Kidney tubule cell (primary cell): ENCODE measurements at places on chromosomes 3 and 15.

GRCh38 chr3:157135671-157136396 is 24.1 kb downstream of the CCNL1 start:
- DNase-seq = peak; percentile 89

GRCh38 chr3:124707656-124708062 is 22.6 kb upstream of the UMPS start:
- DNase-seq = peak; percentile 32

DNA sequence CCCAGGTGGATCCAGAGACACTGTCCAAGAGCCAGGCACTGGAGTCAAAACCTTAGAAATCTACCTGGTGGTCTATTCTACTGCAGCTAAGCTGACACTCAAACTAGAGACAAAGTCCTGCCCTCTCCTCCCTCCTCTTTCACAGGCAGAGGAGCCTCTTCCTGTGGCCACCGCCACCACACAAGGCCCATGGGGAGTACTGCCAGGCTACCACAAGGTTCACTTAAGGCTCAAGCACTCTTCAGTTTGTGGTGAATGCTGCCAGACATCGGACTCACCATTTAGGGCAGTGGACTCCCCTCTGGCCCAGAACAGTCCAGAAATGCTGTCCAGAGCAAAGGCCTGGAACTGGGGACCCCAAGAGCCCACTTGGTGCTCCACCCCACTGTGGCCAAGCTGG is 160.9 kb downstream of the ADAMTS17 start:
- no peak for DNase-seq

DNA sequence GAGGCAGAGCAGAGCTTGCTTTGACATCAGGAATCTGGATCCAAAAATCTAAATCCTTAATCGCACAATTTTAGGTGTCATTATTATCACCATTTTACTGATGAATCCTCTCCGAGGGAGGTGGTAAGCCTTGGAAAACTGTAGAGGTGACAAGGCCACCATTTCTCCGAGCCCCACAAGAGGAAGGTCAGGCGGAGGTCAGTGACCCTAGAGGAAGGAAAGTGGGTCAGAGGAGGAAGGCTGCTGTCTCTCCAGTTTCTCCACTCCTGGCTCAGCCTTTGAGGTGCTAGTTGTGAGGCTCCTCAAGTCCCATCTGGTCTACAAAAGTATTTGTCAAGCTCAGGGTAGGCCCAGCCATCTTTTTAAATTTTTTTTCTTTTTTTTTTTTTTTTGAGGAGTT is 3.2 kb downstream of the DVL3 start:
- no peak for DNase-seq

GRCh38 chr3:154872074-154872473 is 208.0 kb upstream of the MME start:
- no peak for DNase-seq

DNA sequence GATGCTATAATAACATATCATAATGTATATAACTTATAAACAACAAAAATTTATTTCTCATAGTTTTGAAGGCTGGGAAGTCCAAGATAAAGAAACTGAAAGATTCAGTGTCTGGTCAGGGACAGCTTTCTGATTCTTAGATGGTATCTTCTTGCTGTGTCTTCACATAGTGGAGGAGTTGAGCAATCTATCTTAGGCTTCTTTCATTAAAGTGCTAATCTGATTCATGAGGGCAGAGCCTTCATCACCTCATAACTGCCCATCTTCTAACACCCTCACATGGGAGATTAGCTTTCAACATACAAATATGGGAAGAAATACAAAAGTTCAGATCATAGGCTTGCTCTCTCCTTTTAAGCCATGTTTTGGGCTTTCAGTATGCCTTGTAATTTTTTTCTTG is 774.8 kb upstream of the EPHA6 start:
- DNase-seq = no peak

GRCh38 chr3:139074565-139075115 is 29.9 kb upstream of the PRR23C start:
- no peak for DNase-seq

DNA sequence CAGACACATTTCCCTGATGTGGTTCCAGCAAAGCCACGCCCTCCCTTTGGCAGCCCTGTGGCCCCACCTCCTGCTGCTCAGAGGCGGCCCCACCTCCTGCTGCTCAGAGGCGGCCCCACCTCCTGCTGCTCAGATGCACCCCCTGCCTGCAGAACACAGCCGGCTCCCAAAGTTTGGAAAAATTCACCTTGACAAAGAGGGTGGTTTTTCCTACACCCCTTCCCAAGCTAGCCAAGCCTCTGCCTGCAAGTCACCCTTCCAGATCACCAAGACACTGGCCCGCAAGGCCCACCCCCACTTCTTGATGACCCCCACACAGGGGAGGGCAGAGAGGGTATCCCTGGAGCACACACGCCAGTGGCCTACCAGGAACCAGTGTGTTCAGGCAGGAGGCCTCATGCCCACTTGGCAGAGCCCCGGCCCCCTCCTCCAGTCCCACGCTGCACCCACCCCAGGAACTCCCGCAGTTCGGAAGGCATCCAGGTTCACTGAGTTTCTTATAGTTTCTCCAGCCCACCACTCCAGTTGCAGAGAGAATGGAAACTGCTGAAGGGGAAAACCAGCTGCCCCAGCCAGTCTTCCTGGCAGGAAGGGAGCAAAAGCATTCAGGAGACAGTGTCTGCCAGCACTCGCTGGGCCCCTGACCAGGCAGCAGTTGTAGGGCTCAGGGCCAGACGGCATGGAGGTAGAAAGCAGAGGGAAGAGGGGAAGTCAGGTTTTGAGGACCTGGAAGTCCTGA is 2.3 kb upstream of the HAPLN3 start:
- DNase-seq = peak; percentile 82

GRCh38 chr15:62412686-62413085 is 247.6 kb upstream of the C2CD4B start:
- DNase-seq = no peak

DNA sequence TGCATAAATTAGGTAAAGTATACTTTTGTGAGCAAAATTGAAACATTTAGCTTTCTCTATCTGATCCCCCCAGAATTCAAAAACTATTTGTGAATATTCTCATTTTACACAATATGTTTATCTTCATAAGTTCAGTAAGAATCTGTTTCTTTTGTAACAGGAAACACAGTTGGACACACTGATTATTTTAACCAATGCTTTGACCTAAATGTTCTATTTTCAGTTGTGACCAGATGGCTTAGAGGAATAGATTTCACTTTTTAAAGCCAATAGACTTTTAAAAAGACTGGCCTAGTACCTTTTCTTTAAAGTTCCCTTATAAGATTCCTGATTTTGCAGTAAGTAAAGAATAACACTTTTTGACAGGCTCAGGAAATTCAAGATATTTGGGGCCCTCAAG is 74.0 kb upstream of the STRIT1 start:
- no peak for DNase-seq

- no peak for DNase-seq
Observed at GRCh38 chr3:17551333-17551732, 191.1 kb downstream of the TBC1D5 start.

- no peak for DNase-seq
Observed at GRCh38 chr3:13772885-13773745, 106.8 kb downstream of the WNT7A start.

DNA sequence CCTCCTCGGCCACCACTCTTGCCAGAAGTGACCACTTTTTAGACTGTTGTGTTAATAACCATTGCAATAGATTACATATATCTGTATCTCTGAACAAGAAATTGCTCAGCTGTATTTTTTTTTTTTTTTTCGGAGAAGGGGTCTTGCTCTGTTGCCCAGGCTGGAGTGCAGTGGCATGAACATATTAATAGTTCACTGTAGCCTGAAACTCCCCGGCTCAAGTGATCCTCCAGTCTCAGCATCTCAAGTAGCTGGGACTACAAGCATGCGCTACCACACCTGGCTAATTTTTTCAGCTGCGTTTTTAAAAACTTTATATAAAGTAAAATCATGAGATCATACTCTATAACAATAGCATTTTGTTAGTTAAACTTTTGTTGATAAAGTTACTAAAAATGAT is 609.0 kb downstream of the ZNF385D start:
- no peak for DNase-seq

DNA sequence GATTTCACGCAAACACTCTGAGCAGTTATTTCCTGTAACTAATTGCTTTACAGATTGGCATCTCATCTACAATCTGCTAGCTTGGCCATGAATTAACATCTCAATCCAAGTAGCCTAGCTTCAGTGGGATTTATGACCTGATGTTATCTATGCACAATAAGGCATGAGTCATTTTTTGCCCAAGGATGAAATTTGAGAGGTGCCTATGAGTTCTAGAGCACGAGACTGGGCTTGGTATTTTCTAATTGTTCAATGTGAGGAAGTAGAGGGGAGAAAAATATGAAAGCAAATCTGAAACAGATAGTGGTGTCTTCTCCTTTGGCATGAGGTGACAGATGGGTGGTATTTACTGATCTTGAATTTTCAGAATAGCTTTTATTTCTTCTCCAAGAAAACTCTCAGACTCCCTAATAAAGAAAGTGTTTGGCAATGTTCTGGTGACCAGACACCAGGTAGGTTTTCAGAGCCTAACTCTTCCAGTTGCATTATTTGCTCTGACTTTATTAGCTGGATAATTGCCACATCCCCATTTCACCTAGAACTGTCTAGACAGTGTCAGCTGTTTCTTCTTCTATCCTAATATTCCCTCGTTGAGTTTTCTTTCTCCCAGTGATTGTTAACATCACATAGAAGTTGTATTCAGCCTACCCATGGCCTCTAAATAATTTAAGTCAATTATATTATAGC is 301.0 kb upstream of the UMPS start:
- DNase-seq = peak; percentile 38

DNA sequence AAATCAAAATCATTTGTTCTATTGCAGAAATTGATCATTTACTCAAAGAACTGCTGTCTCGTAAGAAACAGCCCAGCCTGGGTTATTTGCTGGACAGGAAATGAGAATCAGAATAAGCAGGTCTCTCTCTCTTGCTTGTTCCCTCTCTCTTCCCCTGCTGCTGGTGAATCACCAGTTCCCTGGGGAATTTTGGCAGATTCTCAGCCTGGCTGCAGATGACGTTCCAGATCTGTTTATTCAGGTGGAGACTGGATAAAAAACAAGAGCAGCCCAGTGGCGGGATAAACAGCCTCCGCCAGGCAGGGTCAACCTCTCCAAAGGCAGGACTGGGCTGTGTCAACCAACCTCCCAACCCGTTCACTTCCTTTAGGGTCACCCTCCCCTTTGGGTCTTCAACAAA is 72.1 kb downstream of the LRIG1 start:
- peak; percentile 90 for DNase-seq

- no peak for DNase-seq
Observed at GRCh38 chr3:197430502-197430901, 125.3 kb downstream of the BDH1 start.

GRCh38 chr3:119529883-119530282 is 29.5 kb downstream of the CD80 start:
- peak; percentile 9 for DNase-seq

DNA sequence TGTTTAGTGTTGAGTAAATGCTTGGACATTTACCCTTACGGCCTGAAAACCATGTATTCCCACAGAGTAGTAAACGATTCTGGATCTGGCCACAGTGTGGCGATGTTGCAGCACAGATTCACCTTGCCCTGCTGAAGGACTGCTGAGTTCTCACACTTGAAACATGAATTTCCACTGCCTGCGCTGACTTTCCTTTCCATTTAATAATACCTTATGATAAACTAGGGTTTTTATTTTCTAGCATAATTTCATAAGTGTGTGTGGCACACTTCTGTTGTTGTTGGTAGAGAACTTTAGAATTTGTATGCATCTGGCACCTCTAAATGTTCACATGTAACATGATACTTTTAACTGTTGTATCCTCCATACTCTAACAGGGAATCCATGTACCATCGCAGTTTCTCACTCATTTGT is 53.9 kb downstream of the C3orf38 start:
- DNase-seq = peak; percentile 61

DNA sequence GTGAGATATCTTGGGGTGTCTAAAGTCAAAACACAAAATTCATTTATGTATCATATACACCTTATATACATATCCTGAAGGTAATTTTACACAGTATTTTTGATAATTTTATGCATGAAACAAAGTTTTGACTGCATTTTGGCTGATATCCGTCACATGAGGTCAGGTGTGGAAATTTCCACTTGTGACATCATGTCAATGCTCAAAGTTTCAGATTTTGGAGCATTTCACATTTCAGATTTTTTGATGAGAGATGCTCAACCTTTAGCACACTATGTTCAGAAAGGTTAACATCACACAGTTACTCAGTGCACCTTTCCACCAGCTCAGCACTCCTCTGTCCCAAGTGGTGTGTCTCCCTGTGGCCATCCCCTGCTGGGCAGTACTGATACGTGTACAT is 37.7 kb upstream of the CPB1 start:
- DNase-seq = no peak

- DNase-seq = no peak
Observed at GRCh38 chr15:67771189-67771800, 54.0 kb upstream of the SKOR1 start.

GRCh38 chr3:187957165-187957581 is 196.8 kb upstream of the LPP start:
- no peak for DNase-seq

- no peak for DNase-seq
Observed at GRCh38 chr3:73874606-73875369, 250.0 kb upstream of the PDZRN3 start.

GRCh38 chr3:27805282-27805681 is 83.2 kb upstream of the EOMES start:
- no peak for DNase-seq

DNA sequence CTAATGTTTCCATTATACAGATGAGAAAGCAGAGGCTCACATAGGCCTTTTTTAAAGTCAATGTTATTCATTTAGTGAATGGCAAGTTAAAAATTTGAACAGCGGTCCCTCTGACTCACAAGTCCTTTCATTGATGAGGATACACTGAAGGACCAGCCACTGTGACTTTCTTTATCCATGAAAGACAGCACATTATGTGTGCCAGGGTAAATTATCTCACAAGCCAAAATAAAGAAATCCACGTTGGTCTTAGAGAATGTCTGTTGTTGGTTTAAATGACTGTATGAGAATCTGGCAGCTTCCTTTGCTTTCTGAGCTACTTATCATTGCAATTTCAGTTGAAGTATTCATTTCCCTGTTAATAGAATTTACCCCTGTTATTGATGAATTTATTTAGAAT is 485.1 kb downstream of the TBL1XR1 start:
- DNase-seq = no peak

GRCh38 chr3:99087277-99087676 is 185.8 kb upstream of the DCBLD2 start:
- DNase-seq = no peak

DNA sequence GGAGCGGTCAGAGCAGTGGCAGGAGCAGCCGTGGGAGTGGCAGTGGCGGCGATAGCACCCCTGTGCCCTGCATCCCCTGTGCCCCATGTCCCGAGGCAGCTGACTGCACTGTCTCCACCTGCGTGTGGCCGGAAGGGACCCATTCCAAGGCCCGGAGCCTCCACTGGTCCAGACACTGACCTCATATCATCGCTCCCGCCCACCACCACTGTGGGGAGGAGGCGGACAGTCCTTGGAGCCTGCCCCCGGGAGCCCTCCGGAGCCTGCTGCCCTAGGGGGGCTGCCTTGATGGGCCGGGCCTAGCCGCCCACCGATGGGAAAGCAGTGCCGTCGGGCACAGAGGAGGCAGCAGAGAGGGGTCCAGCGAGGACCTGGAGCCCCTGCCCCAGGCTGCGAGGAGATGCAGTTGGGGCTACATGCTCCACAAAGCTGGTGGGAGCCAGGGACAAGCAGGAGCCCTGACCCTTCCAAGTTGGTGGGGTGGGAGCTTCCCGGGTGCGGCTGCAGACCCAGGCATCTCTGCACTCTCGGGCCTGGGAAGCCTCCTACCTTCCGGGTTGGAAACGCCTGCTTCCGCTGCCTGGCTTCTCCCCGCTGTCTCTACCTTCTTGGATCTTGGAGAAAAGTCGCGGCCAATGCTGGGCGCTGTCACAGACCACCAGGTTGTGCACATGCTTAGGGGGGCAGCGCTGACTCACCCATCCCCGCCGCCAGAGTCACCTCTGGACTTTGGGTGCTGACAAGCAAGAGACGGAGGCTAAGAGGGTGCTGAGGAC is 283.2 kb upstream of the ROBO1 start:
- DNase-seq = no peak
